Activated T-cell treated with anti-CD3 and anti-CD28 coated beads for 48 hours (primary cell): ENCODE measurements at places on chromosomes 7 and 10.

DNA sequence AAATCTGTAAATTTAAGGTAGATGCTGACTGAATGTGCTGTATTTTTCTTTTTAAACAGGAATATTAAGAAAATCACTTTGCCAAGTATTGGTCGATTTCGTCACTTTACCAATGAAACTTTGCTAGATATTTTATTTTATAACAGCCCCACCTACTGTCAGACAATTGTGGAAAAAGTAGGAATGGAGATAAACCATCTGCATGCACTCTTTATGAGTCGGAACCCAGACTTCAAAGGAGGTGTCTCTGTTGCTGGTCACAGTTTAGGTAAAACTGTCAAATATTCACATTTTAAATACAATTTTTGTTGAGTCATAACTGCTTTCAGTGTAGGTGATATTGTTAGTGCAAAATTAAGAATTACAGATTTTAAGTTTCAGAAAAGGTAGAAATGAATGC lies 25.2 kb downstream of the SEC23IP start:
- no peak for DNase-seq

GRCh38 chr7:51785171-51785570 lies 468.6 kb upstream of the COBL start:
- no peak for DNase-seq

GRCh38 chr10:131830446-131831130 lies 70.2 kb upstream of the PPP2R2D start:
- no peak for DNase-seq

GRCh38 chr10:72285972-72286521 lies 12.3 kb downstream of the DDIT4 start:
- no peak for DNase-seq

DNA sequence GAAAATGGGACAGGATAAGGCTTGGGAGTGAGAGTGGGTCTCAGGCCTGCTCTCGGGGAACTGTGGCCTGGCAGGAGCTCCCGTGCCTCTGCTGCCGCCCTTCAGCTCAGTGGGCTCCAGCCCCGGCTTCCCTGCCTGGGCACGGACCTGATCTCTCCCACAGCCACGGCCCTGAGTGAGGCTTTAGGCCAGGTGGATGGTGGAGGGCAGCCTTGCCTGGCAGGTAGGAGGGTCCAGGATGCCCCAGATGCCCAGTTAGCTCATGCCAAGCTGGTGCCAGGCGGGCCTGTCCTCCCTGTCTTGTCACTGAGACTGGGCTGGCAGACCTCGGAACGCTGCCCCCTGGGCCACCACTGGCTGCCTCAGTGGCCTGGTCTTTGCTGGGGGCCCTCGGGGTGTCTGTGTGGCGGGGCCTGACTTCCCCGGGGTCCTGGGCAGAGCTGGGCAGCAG lies 116.6 kb downstream of the INPP5A start:
- DNase-seq: no peak

GRCh38 chr10:18620856-18621255 lies 30.5 kb downstream of the NSUN6 start:
- no peak for DNase-seq

DNA sequence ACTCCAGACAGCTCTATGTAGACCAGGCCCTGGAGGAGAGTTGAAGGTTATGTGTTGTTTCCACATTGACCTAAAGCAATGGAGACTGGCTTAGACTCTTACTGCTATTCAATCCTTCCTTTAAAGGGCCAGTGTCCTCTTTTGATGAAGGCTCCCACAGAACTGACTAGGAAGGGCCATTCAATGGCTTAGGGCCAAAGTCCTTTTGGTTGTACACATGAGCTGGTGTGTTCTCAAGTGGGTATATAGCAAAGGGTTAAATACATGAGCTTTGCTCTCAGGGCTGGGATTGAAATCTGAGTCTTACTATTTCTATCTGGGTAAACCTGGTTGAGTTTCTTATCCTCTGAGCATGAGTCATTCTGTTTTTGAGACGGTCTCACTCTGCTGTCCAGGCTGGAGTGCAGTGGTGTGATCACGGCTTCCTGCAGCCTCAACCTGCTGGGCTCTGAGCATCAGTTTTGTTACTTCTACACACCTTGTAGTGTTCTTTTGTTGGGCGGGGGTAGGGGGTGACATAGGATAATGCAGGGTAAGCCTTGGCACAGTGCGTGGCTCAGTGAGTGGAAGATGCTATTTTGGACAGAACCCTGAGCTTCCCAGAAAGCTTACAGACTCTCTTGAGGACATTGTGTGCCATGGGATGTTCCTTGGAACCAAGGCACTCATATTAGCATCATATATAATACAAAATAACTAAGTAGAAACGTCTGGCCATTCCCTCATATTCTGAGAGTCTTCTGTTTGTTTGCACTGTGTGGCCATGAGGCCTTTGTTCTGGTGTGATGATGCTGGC lies 90.1 kb downstream of the ABCC2 start:
- no peak for DNase-seq

GRCh38 chr10:50536617-50537240 lies 87.0 kb downstream of the SGMS1 start:
- DNase-seq: no peak

- no peak for DNase-seq
Observed at GRCh38 chr7:101237206-101238067, at the start of gene CLDN15. Gene CLDN15, minus strand, starts transcription at chr7:101237802. Its CDS starts 221 bp downstream, at chr7:101237581.

- no peak for DNase-seq
Observed at GRCh38 chr10:32941357-32941756, 16.7 kb downstream of the ITGB1 start.

- no peak for DNase-seq
Observed at GRCh38 chr7:70505886-70506285, 626.1 kb upstream of the GALNT17 start.

DNA sequence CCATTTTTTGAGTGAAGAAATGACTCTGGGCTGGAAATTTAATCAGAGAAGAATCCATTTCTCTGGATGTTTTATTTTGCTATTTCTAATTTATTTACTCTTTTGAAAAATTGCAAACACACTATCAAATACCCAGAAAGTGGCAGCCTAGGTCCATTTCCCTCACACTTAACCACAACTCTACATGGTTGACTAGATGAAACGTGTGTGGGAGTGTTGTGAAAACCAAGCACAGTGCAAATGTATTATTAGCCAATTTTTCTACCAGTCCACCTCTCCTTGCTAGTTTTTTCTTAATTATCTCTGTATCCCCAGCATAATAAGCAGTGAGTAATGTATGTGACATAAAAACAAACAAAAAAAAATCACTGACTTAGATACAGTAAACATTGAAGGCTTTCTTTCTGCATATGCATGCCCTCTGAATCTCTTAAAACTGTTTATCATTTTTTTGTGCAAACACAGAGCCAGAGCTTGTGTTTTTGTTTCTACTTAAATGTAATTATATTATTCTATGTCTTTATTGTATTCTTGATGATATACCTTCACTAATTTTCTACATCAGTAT lies 30.9 kb downstream of the SCIN start:
- no peak for DNase-seq

DNA sequence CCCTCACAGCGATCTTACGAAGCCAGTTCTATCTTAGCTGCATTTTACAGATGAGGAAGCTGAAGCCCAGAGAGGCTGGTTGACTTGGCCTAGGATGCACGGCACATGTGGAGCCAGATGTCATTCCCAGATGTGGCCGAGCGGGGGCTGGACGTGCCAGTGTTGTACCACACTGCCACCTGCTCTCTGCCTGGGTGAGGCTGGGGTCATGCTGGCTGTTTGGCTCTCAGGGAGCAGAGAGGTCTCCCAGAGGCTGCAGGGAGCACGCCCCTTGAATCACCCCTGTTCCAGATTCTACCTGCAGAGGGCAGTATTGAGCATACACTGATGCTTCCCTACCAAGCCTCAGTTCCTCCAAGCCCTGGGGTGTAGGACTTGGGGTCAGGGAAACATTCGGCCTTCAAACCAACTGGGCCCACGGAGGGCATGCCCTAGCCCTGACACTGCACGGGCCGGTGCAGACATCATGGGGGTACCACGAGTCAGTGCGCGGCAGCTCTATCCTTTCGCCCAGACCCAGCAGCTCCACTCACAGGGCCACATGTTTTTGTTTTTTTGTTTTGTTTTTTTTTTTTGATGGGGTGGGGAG lies 3.8 kb upstream of the GTF2IRD1 start:
- DNase-seq: peak; percentile 61

- no peak for DNase-seq
Observed at GRCh38 chr7:1457059-1457948, 2.0 kb downstream of the MICALL2 start.

GRCh38 chr7:146022776-146023175 lies 93.8 kb upstream of the CNTNAP2 start:
- DNase-seq: no peak

GRCh38 chr10:132272231-132272971 lies 35.3 kb downstream of the STK32C start:
- DNase-seq: no peak

DNA sequence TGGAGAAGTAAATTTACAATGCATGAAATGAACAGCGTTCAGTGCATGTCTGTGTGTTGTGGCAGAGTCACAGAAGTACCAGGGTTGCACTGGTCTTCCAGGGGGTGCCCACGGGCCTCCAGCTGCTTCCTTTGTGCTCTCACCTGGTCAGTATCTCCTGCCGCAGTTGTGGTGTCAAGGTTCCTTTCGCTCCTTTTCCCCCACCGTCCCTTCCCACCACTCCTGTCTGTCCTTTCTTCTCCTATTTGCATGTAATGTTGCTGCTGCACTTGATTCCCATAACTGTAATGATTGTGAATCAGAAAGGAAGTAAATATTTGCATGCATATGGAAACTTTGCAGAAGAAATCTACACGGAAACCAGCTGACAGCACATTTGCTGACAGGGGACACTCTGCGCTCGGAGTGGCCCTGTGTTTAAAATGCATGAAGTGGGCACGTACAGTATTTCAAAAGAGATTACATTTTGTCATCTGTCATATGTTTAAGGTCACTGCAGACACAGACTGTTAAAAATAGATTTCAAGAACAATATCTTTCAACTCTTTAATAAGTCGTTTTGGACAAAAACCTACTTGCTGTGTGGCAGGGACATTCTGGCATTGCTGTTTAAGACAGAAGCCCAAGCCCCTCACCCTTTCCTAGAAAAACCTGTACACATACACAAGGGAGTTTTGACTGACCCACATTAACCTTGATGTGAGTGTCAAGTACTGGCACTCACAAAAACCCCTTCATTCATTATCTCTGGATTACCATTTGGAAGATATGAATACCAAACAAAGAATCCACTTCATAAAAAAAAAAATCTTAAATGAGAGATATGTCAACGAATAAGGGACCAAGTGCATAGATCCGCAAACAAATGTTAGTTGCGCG lies 336.7 kb upstream of the KLF6 start:
- no peak for DNase-seq

DNA sequence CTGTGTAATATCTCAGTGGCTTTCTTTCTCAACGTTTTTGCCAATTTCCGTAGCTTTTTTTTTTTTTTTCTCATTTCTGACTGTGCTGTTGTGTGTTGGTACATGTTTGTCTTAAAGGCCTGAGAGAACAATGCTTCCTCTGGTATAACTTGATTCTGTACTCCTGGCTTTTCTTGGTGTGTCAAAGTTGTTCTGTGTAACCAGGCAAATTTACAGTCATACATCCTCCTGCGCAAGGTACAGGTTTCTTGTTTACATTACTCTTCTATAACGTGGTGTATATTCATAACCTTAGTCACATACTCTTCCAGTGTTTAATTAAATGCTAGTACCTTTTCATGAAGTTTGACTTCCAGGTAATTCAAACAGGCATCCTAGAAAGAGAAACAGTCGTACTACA lies 8.3 kb upstream of the ARHGAP12 start:
- DNase-seq: no peak

DNA sequence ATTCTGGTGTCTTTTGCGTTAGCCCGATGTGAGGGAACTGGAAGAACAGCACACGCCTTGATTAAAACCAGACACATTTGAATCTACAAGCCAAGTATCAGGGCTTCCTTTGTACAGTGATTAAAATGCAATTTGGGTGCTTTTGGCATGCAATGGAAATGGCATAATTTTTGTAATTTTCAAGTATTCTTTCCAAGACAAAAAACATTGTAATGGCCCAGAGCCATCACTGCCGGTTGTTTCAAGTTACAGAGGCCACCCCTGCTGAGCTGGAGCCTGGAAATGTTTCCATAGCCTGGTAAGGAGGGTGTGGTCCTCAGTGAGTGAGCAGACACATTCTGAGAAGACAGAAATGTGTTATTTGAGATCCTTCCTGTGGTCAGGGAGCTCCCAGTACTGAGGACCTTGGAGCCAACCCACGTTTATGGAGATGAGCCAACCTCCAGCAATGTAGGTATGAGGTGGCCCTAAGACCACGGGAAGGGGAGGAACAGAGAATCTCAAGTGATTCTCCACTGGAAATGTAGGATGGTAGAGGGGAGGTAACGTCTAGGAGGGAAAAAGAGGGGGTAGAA lies 20.9 kb downstream of the TEX36 start:
- DNase-seq: no peak

DNA sequence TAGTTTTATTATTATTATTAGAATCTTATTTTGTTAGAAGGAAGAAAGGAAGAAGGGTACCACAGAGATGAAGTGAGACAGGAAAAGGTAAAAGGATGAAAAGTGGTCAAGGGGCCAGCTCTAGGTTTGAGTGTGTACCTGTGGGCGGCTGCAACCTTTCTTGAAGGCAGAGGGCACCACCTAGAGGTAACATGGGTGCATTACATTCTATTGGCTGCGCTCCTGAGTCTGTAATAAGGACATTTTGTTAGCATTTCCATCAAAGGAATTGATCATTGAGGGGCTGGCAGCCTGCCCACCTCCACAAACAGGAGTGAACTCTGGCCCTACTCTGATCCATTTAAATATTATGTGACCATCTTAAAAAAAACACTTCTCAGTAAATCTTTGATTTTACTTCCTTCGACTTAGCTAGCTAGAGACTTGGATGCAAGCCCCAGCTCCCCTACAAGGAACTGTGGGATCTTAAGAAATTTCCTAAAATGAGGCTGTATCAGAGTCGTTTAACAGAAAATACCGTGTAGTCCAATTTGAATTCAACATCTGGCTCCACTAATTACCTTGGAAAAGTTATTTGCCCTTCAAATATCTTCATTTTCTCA lies 610.4 kb downstream of the IPMK start:
- DNase-seq: peak; percentile 2

DNA sequence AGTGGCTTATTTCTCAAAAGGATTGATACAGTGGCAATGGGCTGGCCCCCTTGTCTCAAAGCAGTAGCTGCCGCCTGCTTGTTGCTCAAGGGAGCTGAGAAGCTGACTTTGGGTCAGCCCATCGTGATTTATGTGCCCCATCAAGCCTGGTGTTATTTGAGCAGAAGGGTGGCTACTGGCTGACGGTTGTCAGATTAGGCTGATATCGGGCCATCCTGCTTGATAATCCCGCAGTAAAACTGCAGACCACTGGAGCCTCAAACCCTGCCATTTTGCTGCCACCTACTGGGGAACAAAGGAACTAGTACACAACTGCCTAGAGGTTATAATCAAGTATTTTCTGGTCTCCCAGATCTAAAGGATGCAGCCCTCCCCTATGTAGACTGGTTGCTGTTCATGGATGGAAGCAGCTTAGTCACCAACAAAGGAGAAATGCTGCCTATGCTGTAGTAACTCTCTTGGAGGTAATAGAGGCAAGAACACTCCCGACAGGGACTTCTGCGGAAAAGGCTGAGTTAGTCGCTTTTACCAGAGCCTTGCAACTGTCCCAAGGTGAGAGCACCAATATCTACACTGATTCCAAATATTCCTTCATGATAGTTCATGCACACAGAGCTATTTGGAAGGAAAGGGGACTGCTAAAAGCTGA lies 65.9 kb upstream of the ZNF92 start:
- no peak for DNase-seq

- no peak for DNase-seq
Observed at GRCh38 chr7:5183155-5183554, 6.9 kb upstream of the WIPI2 start.
